ENCODE measurements at places on chromosomes 7 and 10.

GRCh38 chr7:130488392-130489139 lies 3.3 kb upstream of the MEST start:
- no peak for DNase-seq

- DNase-seq: no peak
Measured at GRCh38 chr7:114787556-114787955, 134.3 kb upstream of the MDFIC start.

DNA sequence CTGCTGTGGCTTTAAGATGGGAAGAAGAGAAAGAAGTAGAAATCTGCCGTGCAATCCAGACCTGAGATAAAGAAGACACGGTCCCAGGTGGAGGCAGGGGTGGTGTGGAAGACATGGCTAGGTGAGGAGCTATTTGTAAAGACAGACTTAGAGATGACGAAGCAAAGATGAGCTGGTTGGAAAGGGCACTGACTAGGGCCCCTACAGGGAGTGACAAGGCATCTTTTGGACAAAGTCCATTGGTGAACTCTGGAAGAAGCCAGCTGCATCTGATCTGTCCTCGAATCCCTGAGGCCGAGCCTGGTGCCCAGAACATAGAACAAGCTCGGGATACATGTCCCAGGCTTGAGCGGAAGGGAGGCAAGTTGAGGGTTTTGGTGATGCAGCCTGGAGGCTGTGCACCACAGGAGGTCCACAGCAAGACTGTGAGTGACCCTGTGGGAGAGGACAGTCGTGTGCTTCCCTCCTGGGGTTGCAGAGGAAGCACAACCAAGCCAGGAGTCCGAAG lies 191.2 kb downstream of the ADAM12 start:
- no peak for DNase-seq

- no peak for DNase-seq
Measured at GRCh38 chr10:35103882-35104281, 13.7 kb upstream of the CUL2 start.

DNA sequence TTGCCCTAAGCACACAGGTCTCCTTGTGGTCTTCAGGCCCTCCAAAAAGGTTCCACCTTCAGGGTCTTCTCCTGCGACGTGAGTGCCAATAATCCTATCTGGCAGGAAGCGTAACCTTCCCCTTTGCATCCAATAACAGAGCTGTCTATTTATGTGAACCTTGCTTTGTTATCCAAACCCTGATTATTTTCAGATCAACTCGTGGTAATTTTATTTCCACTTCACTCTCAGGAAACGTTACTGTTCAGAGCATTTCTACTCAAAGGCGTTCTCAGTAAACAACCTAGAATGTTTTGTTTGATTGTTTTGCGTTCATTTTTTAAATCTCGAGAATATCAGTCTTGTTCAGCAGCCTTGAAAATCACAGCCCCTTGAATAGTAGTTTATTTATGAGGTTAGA lies 232.3 kb upstream of the KLF6 start:
- no peak for DNase-seq

DNA sequence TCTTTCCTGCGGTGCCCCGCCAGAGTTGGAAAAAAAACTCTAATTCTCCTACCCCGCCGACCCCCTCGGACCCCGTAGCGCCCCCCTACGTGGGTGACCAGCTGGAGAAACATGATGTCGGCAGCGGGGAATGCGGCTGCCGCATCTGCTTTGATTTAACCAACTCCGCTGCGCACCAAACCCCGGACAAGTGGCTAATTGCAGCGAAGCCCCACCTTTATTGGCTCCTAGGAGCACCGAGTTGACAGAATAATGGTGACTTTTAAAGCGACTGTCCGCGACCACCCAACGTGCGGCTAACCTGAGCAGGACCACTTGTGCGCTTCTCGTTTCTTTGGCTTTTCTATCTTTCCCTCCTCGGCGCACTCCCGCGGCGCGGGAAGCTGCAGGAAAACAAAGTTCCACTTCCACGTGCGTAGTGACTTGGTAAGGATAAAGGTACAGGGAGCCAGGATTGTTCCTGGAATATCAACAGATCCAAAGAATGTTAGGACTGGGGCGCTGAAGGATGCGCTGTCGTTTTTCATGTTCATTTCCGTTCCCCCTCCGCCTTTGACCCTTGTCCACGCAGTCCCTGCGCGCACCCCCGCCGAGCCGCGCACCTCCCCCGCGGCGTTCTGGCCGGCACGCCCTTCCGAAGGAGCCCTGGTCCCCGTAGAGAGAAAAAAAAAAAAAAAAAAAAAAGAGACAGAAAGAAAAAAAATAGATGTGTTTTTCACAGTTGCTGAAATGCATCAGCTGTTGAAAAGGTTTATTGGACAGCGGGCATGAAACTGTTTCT lies 1.4 kb downstream of the WNT16 start:
- DNase-seq: no peak
